ENCODE measurements at places on chromosomes 5 and 9.

- DNase-seq, result no peak
Observed at GRCh38 chr9:69192214-69192613, 18.1 kb downstream of the TJP2 start.

- no peak for DNase-seq
Observed at GRCh38 chr9:91243029-91243428, 118.7 kb downstream of the AUH start.

DNA sequence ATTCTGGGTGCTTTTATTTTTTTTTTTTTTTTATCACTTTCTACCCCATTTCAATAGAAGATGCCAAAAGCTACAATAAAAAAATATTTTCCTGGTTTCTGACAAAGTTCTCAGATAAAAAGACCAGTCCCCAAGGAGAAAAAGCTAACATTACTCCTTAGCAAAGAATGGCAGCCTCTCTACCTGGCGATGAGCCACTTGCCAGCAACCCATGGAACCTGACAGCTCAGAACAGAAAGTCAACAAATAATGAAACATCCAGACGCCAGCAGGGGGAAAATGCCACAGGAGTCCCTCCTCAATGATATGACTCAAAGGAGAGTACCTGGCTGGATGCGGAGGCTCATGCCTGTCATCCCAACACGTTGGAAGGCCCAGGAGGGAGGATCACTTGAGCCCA, 123.2 kb downstream of the MYO10 start:
- no peak for DNase-seq

DNA sequence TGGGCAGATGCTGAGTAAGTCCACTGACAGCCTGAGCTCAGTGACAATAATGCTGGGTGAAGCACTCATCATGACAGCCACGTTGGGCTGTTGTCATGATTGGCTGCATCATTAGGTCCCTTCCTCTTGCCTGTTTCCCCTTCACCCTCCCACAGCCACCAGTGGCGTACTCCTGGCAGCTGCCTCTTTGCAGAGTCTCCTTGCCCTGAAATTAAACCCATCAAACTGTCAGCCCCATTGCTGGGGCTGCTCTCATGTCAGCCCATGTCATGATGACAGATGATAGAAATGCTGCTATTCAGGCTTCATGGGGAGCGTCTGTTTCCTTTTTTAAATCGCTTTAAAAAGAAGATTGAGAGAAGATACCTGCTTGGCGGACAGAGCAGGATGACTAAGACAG, 327.4 kb downstream of the AGTPBP1 start:
- no peak for DNase-seq

- DNase-seq, result no peak
Observed at GRCh38 chr5:159886296-159886695, 30.0 kb upstream of the ADRA1B start.

DNA sequence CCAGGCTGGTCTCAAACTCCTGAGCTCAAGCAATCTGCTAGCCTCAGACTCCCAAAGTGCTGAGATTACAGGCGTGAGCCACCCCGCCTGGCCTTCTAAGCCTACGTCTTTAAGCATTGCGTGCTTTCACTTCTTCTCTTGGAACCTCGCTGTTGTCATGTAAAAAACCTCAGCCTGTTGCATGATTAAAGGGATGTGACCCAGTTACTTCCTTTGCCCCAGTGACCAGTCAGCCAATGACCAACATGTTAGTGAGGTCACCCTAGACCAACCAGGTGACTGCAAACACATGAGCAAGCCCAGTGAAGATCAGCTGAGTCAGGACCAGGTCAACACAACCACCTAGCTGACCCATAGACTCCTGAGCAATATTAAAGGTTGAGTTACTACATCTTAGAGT, 10.5 kb downstream of the KIF4B start:
- DNase-seq, result no peak

DNA sequence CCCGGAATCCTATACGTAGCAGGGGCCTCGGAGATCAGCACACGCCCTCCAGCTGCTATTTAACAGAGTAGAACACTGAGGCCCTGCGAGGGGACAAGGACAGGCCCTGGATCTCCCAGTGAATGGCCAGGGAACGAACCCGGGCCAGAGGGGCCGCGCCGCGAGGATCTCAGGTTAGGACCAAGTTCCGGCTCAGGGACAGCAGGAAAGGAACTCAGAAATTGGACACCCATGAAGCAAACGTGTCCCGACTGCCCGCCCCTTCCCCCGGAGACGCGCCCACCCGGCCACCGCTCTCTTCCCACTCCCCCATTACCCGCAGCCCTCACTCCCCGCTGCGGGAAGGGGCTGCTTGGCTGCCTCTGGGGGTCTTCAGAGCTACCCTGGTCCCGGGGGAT, 1.0 kb upstream of the FOXE1 start:
- no peak for DNase-seq

GRCh38 chr5:1104327-1105006, 7.4 kb downstream of the SLC12A7 start:
- no peak for DNase-seq

DNA sequence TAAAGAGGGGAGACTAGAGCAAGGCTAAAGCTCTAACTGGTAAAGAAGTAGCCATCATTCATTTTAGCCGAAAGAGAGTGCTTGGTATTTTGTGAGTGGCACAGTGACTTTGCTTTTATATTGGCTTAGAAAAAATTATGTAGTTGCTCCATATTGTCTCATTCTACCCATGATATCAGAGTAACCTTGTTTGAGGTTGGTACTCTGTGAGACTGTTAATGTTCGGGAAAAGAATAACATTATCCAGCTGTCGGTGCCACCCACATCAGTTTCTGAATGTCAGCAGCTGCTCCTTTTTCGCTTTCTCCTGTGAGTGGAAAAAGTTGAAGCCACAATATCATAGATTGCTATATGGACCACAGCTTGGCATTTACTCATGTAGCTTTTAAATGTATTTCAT, 376.4 kb upstream of the KCNN2 start:
- DNase-seq, result no peak

DNA sequence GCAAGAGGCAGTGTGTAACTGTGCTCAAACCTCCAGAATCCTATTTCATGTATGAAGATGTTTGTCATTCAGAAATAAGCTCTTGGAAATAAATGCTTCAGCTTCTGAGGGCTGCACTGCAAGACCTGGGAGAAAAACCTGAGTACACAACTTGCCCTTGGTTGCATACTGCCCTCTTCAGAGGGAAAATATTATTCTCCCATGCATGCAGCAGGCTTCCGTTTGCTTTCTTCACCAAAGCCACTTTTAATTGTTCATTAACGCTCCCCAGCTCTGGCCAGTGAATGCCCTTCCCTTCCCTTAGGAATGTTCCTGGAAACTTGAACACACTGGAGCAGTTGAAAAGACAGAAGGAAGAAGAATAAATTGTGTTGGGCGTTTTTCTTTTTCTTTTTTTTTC, 2.5 kb upstream of the WHRN start:
- DNase-seq, result no peak

DNA sequence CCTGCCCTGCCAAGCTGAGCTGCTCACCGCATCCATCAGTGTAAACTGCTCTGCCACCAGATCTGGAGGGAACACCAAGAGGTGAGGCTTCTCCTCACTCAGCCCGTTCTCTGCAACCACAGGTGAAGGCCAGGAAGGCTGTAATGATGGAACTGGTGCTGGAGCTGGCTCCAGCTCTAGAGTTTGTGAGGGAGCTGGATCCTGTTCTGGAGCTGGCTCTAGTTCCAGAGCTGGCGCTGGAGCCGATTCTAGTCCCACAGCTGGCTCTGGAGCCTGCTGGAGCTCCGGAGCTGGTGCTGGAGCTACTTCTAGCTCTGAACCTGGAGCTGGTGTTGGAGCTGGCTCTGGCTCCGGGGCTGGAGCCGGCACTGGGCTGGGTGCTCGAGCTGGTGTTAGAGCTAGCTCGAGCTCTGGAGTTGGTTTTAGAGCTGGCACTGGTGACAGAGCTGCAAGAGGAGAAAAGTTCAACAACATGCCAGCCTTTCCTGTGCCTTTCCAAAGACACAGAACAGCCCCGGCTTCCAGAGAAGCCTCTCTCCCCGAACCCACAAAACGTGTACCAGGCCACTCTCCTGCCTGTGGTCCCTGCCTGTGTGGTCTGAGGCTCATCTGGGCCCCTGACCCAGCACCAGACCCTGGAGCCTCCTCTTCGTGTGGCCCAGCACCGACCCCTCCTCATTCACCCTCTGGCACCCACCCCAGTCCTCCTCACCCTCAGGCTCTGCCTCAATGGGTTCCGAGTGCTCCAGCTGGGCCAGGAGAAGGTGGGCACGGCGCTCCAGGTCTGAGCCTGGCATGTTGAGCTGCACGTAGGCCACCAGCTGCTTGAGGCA, 12.9 kb downstream of the RALGDS start:
- no peak for DNase-seq

GRCh38 chr9:92245005-92245797, 48.3 kb downstream of the IARS1 start:
- DNase-seq, result no peak

- no peak for DNase-seq
Observed at GRCh38 chr9:107675351-107676259, 186.0 kb upstream of the KLF4 start.

DNA sequence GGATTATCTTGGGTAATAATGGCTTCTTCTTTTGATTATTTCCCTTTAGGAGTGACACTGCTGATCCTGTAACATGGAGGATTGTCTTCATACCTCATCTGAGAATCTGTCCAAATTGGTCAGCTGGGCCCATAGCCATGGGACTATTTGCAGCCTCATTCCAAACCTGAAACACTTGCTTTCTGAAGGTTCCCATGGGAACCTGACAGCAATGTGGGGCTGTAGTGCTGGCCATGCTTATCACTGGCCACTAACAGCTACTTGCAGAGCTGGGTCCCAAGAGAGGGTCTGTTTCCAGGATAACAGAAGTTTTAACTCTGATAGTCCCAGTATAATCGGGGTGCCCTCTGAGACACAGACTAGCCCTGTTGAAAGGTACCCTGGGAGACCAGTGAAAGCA, 87.4 kb downstream of the KIAA1958 start:
- DNase-seq, result no peak

- DNase-seq, result no peak
Observed at GRCh38 chr9:125541840-125542243, 165.2 kb downstream of the MAPKAP1 start.

DNA sequence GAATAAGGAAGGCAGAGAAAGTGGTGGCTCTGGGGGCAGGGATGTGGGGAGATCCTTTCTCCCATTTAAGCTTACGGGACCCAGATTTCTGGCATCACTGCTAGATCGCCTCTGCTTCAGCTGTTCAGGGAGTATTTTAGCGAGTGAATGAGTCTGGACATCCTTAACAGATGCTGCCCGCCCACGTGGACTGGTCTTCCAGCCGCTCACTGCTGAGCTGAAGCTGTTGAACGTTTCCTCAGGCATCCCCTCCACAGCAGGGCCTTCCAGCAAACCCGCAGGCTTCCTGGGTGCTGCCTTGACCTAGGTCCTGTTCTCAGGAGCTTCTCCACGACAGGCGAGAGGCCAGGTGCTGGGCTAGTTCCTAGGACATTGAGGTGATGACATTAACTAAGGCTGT, 144.4 kb upstream of the EFNA5 start:
- no peak for DNase-seq

DNA sequence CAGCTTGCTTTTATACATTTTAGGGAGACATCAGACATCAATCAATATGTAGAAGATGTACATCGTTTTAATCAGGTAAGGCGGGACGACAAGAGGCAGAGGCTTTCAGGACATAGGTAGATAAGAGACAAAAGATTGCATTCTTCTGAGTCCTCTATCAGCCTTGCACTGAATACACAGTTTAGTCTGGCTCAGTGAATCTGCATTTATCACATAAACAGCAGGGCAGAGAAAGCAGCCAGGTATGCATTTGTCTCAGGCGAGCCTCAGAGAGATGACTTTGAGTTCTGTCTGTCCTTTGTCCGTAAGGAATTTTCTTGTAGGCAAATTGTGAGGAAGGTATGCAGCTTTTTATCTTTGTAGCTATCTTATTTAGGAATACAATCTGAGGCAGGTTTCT, 202.8 kb upstream of the TAS2R1 start:
- no peak for DNase-seq

DNA sequence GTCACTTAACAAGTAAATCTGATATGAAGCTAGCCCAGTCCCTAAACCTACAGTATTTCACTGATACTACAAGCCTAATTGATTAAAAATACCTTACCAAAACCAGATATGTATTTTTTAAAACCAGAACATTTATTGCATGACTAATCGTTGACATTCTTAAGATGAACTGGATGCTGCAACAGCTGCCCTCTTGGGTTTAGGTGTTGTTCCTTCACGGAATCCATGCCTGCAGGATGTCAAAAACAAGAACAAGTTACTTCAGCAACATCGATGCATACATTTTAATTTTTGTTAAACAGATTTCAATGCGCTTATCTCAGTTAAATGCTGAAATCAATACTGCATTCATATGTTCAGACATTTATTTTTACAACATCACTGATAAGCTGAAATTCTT, 2.7 kb downstream of the RPL37 start:
- no peak for DNase-seq

DNA sequence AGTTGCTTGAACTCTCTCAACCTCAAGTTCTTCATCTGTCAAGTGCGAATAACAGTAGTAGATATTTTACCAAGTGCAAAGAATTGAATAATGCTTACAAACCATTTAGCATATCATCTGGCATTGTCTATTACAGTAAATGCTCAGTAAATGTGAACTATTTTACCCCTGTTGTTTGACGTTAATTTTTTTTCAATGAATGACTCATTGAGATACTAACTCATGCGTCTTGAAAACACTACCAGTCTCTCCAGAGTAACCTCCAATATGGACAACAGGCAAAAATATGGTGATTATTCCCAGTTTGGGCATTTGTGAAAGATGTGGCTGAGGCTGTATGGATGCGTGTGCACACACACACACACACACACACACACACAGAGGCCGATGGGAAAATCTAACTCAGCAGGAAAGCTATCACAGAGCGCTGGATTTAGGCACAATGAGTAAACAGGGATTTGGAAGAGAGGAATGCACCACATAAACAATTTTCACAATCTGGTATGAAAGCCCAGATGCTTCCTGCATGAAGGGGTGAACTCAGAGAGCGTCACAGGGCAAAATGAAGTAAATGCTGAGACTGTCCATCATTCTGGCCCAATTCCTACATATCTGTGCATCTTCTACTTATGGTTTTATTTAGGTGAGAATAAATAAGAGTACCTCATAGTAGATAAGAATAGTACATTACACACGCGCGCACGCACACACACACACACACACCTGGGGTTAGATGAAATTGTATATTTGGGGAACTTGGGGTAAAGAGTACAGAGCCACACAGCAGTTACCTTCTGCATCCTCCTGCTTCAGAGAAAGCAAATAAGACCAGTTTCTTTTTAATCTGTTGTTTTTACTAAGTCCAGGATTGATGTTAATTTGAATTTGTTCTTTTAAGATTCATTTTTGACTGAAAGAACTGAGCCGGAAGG, 128.7 kb downstream of the PALM2AKAP2 start:
- DNase-seq, result no peak

GRCh38 chr9:98172604-98173003, 19.8 kb downstream of the CORO2A start:
- no peak for DNase-seq

DNA sequence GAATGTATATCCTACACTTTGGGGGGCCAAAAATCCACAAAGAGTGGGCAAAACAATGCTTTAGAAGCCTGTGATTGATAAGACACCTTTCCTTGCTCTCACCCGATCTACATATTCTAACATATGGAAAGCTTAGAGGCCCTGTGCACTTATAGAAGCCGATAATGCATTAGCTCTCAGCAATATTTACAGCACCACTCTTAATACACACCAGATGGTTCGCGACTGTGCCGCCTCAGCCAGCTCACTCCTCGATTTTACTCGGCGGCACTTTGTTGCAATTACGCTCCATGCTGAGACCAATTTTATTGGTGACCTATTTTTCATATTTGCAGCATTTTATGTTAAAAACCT, 18.8 kb downstream of the NR2F1 start:
- DNase-seq, result no peak

Data from stimulated activated CD4-positive, alpha-beta T cell treated with anti-CD3 and anti-CD28 coated beads, Interleukin-12 subunit alpha, Interleukin-12 subunit beta, amount 100 ng/mL, for 24 hours (primary cell).